Activated T-helper 17 cell treated with anti-CD3 and anti-CD28 coated beads, Interleukin-2, amount 50 U/mL, for 72 hours (primary cell): ENCODE measurements at places on chromosomes 13 and 19. TPM values are rescaled to one million over a fixed set of nuclear protein-coding genes. Genes with fewer than 3 reads are reported as not detected.

DNA sequence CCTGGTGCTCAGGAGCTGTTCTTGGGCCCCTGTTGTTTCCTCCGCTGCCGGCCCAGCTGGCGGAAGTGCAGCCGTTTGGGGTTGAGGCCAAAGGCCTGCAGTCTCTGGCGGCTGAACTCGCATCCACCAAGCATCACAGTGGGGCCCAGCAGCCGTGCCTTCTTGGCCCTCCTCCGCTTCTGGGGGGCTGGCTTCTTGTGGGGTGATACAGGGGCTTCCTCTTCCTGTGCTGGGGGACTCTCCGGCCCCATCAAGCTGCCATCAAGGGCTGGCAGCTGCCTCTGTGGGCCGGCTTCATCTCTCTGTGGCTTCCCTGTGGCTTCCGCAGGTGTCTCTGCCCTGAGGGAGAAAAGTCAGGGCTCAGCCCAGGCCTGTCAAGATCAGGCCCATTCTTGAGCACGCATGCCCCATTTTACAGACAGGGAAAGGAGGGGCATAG is 10.3 kb downstream of the ATG4D start:
- ATAC-seq: peak; percentile 69

GRCh38 chr19:8567522-8568172 is 9.6 kb downstream of the MYO1F start:
- ATAC-seq: no peak

DNA sequence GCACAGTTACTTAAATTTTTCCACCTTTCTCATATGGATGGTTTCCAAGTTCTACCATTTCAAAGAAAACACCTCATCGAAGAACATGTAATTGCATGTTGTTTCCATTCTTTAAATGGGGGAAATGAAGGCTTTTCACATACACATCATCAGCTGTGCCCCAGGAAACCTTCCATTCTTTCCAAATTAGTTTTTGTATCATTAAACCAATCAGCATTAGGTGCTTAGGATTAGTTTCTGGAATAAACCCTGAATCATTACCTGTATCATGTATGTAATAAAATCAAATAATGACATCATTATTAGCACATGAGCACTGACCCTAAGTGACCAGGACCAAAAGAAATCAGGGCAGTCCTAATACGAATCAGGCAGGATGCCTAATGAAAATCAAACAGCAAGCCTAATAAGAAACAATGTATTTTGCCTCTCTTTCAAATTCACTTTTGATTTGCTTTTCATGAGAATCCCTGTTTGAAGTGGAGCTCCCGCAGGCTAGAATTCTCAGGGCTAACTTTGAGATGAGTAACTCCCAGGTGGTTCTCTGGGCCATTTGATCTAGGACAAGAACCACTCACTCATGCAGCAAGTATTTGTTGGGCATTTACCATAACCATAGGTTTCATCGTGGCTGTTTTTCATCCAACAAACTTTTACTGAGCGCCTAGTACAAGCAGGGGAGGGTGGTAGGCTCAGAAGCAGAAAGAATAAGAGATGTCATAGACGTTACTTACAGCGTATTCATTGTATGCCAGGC is 89.2 kb downstream of the MZT1 start:
- no peak for ATAC-seq

- no peak for ATAC-seq
These were observed 685 bp downstream of the TCF3 start for GRCh38 chr19:1651568-1652291.

DNA sequence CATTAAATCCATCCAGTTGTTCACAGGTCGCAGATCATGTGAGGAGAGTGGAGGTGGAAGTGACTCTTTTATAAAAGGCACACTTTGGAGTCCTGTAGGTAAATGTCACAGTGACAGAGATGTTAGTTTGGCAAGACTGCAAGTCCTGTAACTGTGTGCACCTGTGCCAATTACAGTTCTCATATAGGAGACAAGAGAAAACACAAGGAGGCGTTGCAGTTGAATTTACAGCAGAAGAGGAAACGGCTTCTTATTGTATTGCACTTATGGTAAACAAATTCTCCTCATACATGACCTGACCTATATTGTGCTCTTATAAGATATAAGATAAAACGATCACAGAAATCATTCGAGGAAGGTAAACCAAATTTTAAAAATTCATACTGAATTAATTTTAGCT is 732.8 kb upstream of the SLC10A2 start:
- ATAC-seq: no peak

DNA sequence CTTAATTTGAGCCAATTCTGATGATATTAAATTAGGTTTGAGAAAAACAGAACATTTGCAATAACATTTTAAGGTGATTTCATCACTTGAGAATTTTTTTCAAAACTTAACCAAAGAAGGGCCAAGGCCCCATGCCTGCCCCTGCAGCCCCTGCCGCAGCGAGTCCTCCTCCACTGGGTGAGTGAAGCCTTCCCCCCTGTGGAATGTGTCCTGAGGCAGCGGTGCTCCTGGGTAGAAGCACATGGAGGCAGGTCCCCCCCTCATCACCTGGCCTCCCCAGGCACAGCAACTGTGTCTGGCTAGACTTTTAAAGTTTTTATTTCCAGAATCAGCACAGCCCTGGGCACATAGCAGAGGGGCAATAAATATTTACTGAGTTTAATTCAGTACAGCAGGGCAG is 10.8 kb downstream of the SOX1 start:
- ATAC-seq: no peak

Gene CD70
- 53.1 TPM for total RNA-seq

Gene NXNL1
- not detected for total RNA-seq

Gene FARP1
- total RNA-seq: 1.1 TPM
